Heart right ventricle (tissue), 16 donors: ENCODE measurements at places on chromosomes 12 and 14. TPM values are rescaled to one million over a fixed set of nuclear protein-coding genes. Genes with fewer than 3 reads are reported as not detected.

TAS2R20 gene
- total RNA-seq, result 0.54 TPM

AMN gene
- total RNA-seq, result not detected

ADSS1 gene
- total RNA-seq, result 207 TPM

LRTM2 gene
- not detected for total RNA-seq

WNT5B gene
- 0.72 TPM for total RNA-seq

SCN8A gene
- total RNA-seq, result 0.57 TPM

NPFF gene
- total RNA-seq, result not detected

TBC1D30 gene
- 2.4 TPM for total RNA-seq
